ENCODE measurements at places on chromosomes 11 and 22. TPM values are rescaled to one million over a fixed set of nuclear protein-coding genes. Genes with fewer than 3 reads are reported as not detected.

Gene MMP1
- total RNA-seq, result not detected

Gene TMA7B
- not detected for total RNA-seq

Gene ASPHD2
- 0.26 TPM for total RNA-seq

Gene ARVCF
- 31.5 TPM for total RNA-seq

Gene OR2D2
- 0.11 TPM for total RNA-seq

Gene SORL1
- total RNA-seq, result 28.6 TPM

Gene WNT7B
- total RNA-seq, result not detected

Gene RHOD
- 2.8 TPM for total RNA-seq

Gene SHISAL1
- 1.0 TPM for total RNA-seq

Gene HBB
- total RNA-seq, result 388 TPM

Gene ST13
- total RNA-seq, result 243 TPM

Gene SNRPD3
- total RNA-seq, result 77.3 TPM

Gene SPDYC
- not detected for total RNA-seq

Gene KRTAP5-7
- not detected for total RNA-seq

Gene SNU13
- 266 TPM for total RNA-seq

Gene AIP
- 69.7 TPM for total RNA-seq

Gene MGAT3
- total RNA-seq, result 1.3 TPM

Gene OR52N4
- not detected for total RNA-seq

Gene FOLR2
- 77.1 TPM for total RNA-seq

Gene PHLDA2
- 0.11 TPM for total RNA-seq

Gene KDM4D
- 0.98 TPM for total RNA-seq

Gene GALNT18
- 6.9 TPM for total RNA-seq

Gene APOA4
- not detected for total RNA-seq

Gene MUC2
- total RNA-seq, result not detected

Gene SNX15
- 26.7 TPM for total RNA-seq

Gene HBE1
- not detected for total RNA-seq

Gene UCP2
- total RNA-seq, result 37.6 TPM

Gene CSNK2A3
- 0.54 TPM for total RNA-seq

Gene MAPK8IP2
- 16.9 TPM for total RNA-seq

Gene DBX1
- total RNA-seq, result not detected

Gene TRPM5
- total RNA-seq, result 0.11 TPM

Gene MB
- 32.8 TPM for total RNA-seq

Gene SCGB2A2
- not detected for total RNA-seq

Gene FGF3
- not detected for total RNA-seq

Gene TBX10
- not detected for total RNA-seq

Gene SYT13
- total RNA-seq, result not detected

Gene HTR3B
- not detected for total RNA-seq

Gene MMP12
- not detected for total RNA-seq

Gene USH1C
- total RNA-seq, result not detected

Gene SYT8
- total RNA-seq, result not detected

Gene CCDC89
- total RNA-seq, result 1.2 TPM

Gene CARD16
- total RNA-seq, result 23.0 TPM

Gene TSPAN18
- 44.1 TPM for total RNA-seq

Gene NNMT
- 0.94 TPM for total RNA-seq

Gene UPB1
- total RNA-seq, result 0.23 TPM

Gene OR4D11
- not detected for total RNA-seq

Gene RFPL2
- total RNA-seq, result not detected

Gene APOBEC3H
- total RNA-seq, result 0.50 TPM

Gene LUZP2
- 49.1 TPM for total RNA-seq

Gene CCDC73
- total RNA-seq, result 0.19 TPM

Gene ZNF214
- 0.96 TPM for total RNA-seq

Gene NELL1
- total RNA-seq, result not detected

Gene CSRP3
- 2.3 TPM for total RNA-seq
